ENCODE measurements at places on chromosomes 4 and X.

- DNase-seq: no peak
Measured at GRCh38 chrX:111519215-111519614, 7.8 kb downstream of the SERTM2 start.

- DNase-seq: no peak
Measured at GRCh38 chrX:38937926-38938325, 136.7 kb downstream of the MID1IP1 start.

- no peak for DNase-seq
Measured at GRCh38 chr4:42151568-42152506, 618 bp downstream of the BEND4 start.

- DNase-seq: no peak
Measured at GRCh38 chrX:106894392-106894909, 8.7 kb downstream of the RIPPLY1 start.

DNA sequence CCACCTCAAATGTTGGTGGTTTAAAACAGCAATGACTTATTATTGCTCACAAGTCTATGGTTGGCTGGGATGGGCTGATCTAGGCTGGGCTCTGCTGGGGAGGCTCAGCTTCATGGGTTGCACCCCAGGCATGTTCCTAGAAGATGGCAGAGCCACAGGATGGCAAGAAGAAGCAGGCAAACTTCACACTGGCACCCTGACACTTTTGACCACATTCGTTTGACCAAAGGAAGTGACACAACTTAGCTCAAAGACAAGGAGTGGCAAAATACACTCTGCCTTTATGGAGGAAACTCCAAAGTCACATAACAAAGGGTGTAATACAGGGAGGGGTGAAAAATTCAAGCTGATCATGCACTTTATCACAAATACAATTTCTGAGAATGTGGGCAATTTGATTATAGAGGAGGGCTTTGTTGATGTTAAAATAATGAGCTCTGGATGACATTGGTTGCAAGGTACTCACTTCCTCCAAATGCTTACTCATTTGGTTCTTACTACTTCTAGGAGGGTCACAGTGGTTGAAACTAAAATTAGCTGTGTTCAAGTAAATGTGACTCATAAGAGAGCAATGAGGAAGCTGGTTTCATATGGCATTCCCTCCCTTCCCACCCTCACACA, 249.2 kb upstream of the RPS6KA3 start:
- no peak for DNase-seq

DNA sequence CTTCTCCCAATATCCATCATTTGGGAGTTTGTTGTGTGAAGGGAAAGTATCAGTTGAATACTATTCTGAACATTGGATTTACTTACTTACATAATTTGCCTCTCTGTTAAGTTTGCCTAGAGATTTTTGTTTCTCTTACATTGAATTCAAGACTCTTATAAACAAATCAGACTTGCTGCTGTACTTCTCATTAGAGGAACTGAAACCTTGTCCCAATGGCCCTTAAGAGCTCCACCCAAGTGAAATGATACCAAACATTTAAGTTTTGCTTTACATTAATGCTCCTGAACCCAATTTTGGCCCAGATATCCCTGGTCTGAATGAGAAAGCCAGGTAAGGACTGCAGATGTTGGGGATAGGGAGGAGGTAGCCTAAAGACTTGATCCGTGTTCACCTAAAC, 32.0 kb downstream of the HAND2 start:
- no peak for DNase-seq

DNA sequence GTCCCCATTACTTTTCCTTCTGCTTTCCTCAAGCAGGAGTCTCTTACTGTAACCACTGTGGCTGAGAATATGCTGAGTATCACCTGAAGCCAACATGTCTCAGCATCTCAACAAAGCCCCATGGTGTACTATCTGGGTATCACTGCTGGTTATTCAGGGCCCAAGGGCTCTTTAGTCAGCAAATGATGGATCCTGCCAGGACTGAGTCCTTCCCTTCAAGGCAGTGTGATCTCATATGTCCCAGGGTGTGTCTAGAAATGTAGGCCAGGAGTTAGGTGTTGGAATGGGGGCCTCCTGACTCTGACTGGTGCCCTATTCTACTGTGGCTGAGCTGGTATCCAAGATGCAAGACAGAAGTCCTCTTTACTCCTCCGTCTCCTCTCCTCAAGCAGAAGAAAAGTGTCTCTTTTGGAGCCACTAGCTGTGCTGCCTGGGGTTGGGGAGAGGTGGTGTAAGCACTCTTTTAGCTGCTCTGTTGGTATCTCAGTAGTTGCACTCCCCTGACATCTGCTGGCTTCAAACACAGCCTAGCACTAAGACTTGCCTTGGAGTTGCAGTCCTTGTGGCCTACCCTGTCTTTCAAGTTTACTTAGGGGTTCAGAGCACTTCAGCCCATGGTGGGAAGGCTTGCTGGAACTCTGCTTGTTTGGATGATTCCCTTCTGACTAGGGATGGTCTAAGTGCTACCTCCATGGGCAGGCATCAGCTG, 28.6 kb downstream of the OCIAD2 start:
- DNase-seq: no peak

- DNase-seq: no peak
Measured at GRCh38 chrX:11478026-11478425, 184.8 kb downstream of the AMELX start.

GRCh38 chrX:118521435-118521834, 25.8 kb downstream of the DOCK11 start:
- DNase-seq: no peak

DNA sequence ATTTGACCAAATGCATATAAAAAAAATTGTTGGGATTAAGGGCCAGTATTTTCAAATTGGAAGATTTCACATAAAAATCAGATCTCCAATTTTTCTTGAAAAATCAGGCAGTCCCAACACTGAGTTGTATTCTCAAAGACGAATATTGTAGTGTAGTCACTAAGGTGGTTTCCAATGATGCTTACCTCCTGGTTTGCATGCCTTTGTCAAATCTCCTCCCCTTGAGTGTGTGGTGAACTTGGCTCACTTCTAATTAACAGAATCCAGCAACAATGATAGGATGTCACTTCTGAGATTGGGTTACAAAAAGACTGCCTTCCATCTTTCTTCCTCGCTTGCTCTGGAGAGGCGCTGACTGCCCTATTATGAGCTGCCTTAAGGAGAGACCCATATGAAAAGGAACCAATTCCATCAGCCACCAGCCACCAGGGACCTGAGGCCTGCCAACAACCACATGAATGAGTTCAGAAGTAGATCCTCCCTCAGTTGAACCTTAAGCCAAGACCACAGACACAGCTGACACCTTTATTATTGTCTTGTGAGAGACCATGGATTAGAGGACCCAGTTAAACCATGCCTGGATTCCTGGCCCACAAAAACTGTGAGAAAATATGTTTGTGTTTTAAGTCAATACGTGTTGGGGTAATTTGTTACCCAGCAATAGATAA, 31.2 kb upstream of the TSPAN5 start:
- no peak for DNase-seq

DNA sequence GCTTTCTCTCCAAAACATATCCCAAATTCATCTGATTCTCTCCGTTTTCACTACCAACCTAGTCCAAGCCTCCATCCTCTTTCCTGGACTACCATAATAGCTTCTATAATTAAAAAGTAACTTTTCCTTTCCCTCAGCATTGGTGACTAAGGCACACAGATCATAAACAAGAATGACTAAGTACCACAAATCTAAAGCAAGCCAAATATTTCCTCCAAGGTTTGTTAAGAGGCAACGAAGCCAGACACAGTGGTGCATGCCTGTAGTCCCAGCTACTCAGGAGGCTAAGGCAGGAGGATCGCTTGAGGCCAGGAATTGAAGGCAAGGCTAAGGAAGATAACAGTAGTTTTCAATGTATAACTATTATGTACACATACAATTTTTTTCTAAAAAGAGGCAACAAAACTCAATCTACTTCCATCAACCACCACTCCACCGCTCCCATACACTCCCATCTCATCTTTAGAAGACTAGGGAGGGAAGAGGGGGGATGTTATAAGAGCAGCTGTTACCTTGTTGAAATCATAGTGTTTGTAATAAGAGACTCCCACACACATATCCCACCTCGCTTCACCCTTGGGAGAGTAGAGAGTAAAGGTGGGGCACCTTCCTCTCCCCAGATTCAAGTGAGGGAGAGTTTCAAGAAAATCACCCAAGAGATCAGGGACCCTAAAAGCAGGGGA, 4.2 kb upstream of the JCHAIN start:
- no peak for DNase-seq
